Osteoblast (primary cell): ENCODE measurements at places on chromosomes 1 and 21. TPM values are rescaled to one million over a fixed set of nuclear protein-coding genes. Genes with fewer than 3 reads are reported as not detected.

DNA sequence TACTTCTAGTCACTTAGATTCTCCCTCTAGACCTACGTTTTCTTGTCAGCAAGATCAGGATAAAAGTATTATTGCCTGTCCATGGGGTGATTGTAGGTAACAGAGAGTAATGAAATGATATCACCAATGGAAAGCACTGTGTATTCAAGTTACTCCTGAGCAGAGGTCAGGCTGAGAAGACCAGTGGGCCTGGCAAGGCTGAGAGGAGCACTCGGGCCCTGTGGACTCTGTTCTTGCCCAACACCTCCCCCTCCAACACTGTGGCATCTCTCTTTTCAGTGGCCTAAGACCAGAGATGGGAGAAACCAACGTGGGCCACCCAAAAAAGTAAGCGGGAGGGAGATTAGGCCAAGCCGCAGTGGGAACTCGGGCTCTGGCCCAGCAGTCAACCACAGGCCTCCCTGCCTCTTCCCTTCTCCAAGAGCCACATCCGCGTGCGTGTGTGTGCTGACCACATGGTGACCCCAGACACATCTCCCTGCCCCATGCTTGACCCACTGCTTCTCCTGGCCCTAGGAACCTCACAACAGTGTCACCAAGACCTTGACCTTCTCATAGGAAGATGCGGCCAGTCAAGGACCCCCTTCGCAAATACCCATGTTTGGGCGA is 12.3 kb downstream of the RORC start:
- no peaks in the 10 kb centered on the region for H3K36me3 ChIP-seq
- no peak overlapping the region for H3K27ac ChIP-seq
- H3K27me3 ChIP-seq: peaks cover 15% of the 10 kb centered on the region
- H3K4me3 ChIP-seq: no peak overlapping the region
- peak; percentile 69 for DNase-seq

GRCh38 chr1:85615586-85616363 is 35.2 kb downstream of the CCN1 start:
- no peak overlapping the region for H3K27ac ChIP-seq
- H3K4me1 ChIP-seq: peaks cover 41% of the 10 kb centered on the region
- DNase-seq: no peak
- no peaks in the 10 kb centered on the region for H3K36me3 ChIP-seq

DNA sequence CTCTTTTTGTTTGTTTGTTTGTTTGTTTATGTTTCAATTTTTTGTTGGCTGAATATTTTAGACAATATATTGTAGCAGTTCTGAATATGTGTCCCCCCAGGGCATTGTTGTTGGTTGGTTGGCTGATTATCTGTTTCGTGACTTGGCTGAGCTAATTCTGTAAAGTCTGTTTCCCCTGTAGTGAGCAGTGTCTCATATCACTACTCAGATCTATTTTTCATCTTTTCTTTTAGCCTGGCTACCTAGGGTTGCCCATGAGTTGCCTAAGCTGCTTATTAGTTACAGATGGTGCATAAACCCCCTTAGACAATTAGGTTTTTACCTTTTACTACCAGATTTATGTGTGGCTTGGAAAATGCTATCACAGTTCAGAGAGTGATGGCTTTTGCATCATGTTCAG is 32.3 kb downstream of the CFAP57 start:
- H3K36me3 ChIP-seq: no peaks in the 10 kb centered on the region
- no peak for DNase-seq
- H3K27ac ChIP-seq: no peak overlapping the region
- peaks cover 29% of the 10 kb centered on the region for H3K4me1 ChIP-seq
- no peaks in the 10 kb centered on the region for H3K27me3 ChIP-seq

GRCh38 chr1:53600561-53600960 is 138.4 kb downstream of the GLIS1 start:
- H3K36me3 ChIP-seq: no peaks in the 10 kb centered on the region
- H3K27me3 ChIP-seq: no peaks in the 10 kb centered on the region
- DNase-seq: peak; percentile 34

- no peaks in the 10 kb centered on the region for H3K27me3 ChIP-seq
- no peaks in the 10 kb centered on the region for H3K36me3 ChIP-seq
- DNase-seq: no peak
- H3K4me3 ChIP-seq: no peak overlapping the region
- H3K27ac ChIP-seq: no peak overlapping the region
- H3K4me1 ChIP-seq: no peaks in the 10 kb centered on the region
Measured at GRCh38 chr1:193677874-193678273, 491.5 kb upstream of the B3GALT2 start.

DNA sequence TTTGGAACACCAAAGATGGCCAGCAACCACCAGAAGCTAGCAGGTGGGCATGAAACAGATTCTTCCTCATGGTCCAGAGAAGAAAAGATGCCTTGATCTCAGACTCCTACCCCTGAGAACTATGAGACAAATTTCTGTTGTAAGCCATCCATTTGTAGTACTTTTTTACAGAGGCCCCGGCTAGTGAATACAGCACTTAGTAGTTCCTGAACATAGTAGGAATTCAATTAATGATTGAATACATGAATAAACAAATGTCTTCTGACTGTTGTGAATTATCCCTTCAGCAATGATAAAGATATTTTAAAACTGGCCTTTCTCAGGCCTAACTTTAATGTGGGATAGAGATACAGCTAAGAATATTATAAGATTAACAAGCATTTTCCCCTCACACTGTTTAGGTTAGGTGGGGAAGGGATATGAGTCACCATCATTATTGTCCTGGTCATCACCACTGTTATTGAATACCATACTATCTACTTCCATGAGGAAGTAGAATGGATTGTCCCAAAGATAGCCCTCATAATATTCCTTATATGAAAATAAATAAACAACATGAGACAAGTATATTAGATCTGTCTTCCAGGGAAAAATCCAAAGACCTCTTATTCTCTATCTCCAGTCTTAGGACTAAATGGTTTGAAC is 51.4 kb downstream of the ADCY10 start:
- no peak overlapping the region for H3K27ac ChIP-seq
- no peaks in the 10 kb centered on the region for H3K36me3 ChIP-seq
- DNase-seq: no peak
- no peak overlapping the region for H3K4me3 ChIP-seq

- DNase-seq: no peak
- H3K4me1 ChIP-seq: no peaks in the 10 kb centered on the region
- no peaks in the 10 kb centered on the region for H3K36me3 ChIP-seq
- H3K4me3 ChIP-seq: no peak overlapping the region
- no peak overlapping the region for H3K27ac ChIP-seq
- H3K27me3 ChIP-seq: no peaks in the 10 kb centered on the region
Measured at GRCh38 chr1:239630767-239631166, 244.4 kb downstream of the CHRM3 start.

DNA sequence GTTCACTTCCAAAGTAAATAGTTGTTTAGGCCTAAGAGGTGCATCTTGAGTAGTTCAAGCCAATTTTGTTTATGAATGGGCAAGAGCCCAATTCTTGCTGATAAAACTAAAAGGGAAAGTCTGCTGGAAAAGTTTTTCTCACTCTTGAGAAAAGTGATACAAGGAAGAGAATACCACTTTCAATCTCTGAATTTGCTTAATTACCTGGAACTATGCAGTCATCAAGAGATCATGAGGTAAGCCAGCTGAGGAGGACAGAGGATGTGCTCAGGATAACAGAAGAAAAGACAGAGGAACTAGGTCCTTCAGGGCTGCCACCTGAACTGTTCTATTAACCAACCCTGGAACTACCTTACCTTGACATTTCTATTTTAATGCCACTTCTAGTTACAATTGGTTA is 42.2 kb downstream of the ILDR2 start:
- no peaks in the 10 kb centered on the region for H3K36me3 ChIP-seq
- no peak for DNase-seq
- H3K4me1 ChIP-seq: no peaks in the 10 kb centered on the region
- H3K4me3 ChIP-seq: no peak overlapping the region

DNA sequence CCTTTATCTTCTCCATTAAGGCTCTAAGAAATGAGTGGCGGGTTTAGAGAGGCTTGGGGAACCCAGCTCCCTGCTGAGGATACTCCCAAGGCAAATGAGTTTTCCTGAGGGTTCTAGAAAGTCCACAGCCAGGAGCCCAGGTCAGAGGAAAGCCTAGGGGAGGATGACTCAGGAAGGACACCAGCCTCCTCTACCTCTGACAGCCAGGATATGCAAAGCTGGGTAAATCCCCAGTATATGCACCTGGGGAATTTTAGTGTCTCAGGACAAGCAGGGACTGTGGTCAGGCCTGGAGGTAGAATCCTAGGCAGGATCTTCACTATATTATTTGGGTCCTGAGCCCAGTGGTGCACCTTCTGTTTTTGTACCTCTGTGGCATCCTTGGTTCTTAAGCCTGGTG is 23.5 kb upstream of the WNT4 start:
- no peaks in the 10 kb centered on the region for H3K36me3 ChIP-seq
- no peak overlapping the region for H3K4me3 ChIP-seq
- DNase-seq: peak; percentile 67
- H3K27ac ChIP-seq: no peak overlapping the region
- H3K27me3 ChIP-seq: peaks cover 2% of the 10 kb centered on the region

DNA sequence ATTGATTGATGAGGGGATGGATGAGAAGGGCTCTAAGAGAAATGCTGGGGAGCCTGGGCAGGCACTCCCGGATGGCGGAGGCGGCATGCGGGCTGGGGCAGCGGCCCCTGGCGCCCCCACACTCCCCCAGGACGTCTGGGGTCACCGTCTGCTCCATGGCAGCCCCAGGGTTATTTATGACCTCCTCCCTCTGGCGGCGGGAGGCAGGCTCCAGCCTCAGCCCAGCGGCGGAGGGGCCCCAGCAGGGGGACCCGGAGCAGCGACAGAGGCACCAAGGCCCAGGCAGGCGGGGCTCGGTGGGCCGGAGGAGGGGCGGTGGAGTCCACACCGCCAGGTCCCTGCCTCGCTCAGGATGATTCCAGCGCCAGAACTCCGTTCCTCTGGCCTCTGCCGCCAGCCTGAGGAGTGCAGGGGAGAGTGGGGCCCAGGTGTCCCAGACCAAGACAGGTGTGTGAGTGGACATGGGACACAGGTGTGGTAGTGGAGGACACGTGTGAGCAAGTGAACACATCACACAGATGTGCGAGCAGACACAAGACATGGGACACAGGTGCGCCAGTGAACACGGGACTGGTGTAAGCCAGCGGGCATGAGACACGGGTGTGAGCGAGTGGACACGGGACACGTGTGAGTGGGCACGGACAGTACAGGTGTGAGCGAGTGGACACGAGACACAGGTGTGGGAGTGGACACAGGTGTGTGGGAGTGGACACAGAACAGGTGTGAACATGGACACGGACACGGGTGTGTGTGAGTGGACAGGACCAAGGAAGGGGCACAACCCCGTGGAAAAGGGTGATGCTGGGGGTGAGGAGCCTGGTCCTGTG is 2.5 kb upstream of the SAMD11 start:
- no peak overlapping the region for H3K27ac ChIP-seq
- H3K27me3 ChIP-seq: peaks cover 39% of the 10 kb centered on the region
- peak; percentile 99 for DNase-seq
- H3K36me3 ChIP-seq: no peaks in the 10 kb centered on the region
- H3K4me1 ChIP-seq: peaks cover 19% of the 10 kb centered on the region

- H3K36me3 ChIP-seq: no peaks in the 10 kb centered on the region
- H3K27me3 ChIP-seq: no peaks in the 10 kb centered on the region
- H3K27ac ChIP-seq: no peak overlapping the region
- no peak overlapping the region for H3K4me3 ChIP-seq
- peaks cover 4% of the 10 kb centered on the region for H3K4me1 ChIP-seq
Measured at GRCh38 chr1:89802841-89803240, 18.0 kb upstream of the LRRC8D start.

- peak; percentile 26 for DNase-seq
- H3K4me1 ChIP-seq: no peaks in the 10 kb centered on the region
- no peak overlapping the region for H3K27ac ChIP-seq
- H3K27me3 ChIP-seq: no peaks in the 10 kb centered on the region
Measured at GRCh38 chr1:233394860-233395717, 67.6 kb downstream of the MAP3K21 start.

DNA sequence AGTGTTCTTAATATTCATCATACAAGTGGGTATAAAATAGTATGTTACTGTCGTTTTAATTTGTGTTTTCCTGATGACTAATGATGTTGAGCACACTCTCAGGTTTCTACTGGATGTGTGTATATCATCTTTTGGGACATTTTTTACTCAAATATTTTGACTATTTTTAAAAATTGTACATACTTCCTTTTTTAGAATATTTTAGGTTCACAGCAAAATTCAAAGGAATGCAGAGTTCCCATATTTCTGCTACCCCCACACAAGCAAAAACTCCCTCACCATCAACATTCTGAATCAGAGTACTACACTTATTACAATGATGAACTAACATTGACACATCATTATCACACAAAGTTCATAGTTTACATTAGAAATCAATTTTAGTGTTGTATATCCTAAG is 114.5 kb downstream of the DPYD start:
- H3K27ac ChIP-seq: no peak overlapping the region
- no peak for DNase-seq
- H3K36me3 ChIP-seq: no peaks in the 10 kb centered on the region
- no peak overlapping the region for H3K4me3 ChIP-seq

DNA sequence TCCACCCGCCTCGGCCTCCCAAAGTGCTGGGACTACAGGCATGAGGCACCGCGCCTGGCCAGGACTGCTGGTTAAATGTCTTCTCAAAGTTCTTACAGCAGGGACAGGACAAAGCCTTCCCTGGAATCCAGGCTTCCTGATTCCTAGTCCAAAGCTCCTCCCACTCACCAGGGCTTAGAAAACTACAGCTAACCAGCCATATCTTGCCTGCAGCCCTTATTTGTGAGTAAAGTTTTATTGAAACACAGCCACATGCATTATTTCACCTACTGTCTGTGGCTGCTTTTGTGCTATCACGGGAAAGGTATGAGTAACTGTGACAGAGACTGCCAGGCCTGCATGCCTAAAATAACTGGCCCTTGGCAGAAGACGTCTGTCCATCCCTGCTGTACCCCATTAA is 24.4 kb downstream of the TMCO4 start:
- H3K27me3 ChIP-seq: no peaks in the 10 kb centered on the region
- H3K36me3 ChIP-seq: peaks cover 21% of the 10 kb centered on the region
- no peak overlapping the region for H3K4me3 ChIP-seq
- no peak overlapping the region for H3K27ac ChIP-seq

DNA sequence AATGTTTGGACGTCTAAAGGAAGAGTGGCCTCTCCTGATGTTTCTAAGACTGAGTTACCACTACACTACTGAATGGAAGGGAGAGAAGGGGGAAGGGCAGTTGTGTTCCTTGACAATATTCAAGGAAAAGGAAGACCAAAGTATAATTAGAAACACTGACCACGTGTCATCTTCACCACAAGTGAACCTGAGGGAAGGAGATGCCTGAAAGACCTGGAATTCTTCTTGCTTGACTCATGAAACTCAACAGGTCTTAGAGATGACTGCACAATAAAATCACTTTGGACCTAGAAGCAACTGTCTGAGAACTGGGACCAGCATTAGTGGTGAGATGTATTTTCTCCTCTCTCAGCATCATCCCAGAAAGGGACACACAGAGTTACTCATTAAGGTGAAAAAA is 56.7 kb downstream of the PTPN14 start:
- H3K27me3 ChIP-seq: no peaks in the 10 kb centered on the region
- no peak for DNase-seq
- H3K36me3 ChIP-seq: no peaks in the 10 kb centered on the region
- no peak overlapping the region for H3K4me3 ChIP-seq

The C4BPA gene
- not detected in 2 replicates for total RNA-seq

The SLC44A5 gene
- under 0.01 and 0.36 TPM in 2 replicates for total RNA-seq

The DNAJC28 gene
- 3.2 and 4.0 TPM in 2 replicates for total RNA-seq

The S100A14 gene
- total RNA-seq: 0.36 TPM in 1 of 2 replicates, not detected in the other
